ENCODE measurements at places on chromosomes 2 and 18.

DNA sequence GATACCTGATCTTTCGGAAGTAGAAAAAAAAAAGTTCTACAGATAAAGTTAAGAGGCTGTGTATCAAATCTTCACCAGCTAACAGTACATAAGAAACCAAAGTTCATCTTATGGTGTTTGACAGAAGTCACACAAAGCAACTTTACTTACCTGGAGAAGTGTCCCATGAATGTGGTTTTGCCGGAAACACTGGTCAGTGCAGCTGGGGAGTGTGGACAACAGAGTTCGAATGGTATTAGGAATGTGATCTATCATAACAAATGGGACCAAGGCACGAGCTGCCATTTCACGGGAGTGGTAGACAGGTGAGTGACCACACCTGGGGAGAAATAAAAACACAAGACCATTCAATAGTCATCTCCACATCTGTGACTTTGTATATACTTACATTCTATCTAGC, 171.4 kb upstream of the ZFP36L2 start:
- DNase-seq = no peak

DNA sequence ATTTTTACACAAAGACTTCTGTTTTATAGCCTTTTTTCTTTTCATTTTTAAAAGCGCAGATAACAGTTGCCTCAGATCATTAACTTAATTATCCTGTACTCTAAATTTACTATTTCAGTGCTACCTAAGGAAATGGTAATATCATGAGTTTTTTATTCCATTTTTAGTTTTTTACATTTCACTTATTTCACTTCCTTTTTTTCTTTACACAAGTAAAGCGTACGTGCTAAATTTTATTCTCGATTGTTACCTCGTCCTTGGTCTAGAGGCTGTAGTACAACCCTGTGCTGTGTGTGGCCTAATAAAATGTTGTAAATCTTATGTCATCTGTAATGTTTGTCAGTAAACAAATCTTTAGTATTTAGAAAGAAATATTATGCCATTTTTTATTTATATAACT, 49.2 kb downstream of the CRIM1 start:
- DNase-seq = no peak

DNA sequence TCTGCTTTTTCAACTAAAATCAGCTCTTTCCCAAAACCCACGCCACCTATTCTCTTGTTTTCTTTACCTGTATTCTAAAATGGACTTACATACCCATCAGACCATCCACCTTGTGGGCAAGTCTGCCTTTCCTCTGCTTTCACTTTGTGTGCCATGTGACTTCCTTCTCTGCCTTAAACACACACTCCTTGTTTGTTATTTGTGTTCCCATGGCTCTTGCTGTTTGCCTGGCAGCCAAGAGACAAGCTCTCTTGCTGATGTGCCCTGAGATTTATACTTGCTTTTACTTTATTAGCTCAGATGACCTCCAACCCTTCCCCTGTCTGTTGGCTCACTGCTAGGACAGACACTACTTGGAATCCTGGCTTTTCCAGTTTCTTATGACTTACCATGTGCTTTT, 309.7 kb upstream of the LRRTM4 start:
- DNase-seq = no peak

DNA sequence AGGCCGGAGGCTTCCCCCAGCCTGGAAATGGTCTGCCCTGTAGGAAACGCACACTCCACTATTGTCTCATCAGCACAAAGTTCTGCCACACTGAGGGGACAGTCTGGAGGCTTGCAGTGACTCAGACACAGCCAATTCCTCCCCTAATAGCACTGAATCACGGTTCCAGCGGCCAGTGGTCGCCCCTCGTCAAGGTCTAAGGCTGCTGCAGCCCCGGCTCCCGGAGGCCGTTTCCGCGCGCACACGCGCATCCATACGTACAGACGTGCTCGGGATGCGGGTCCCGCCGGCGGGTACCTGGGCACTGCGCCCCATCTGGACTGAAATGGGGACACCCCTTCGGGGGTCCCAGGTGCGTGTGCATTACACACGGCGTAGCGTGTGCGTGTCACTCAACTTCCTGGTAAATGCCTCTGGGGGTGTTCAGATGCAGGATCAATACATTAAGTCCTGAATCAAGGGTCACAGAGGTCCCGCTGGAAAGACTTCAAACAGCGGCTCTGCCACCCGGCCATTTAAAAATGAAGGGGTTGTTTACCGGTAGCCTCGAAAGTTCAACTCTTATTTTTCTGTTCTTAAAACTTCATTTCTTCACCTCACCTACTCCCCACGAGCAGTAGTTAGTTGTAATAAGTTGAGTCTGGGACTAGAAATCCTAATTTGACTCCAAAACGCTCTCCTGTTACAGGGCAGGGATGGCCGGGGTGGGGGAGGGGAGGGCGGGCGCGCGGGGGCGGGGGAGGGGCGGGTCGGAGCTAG, 572 bp upstream of the ZNF516 start:
- no peak for DNase-seq

DNA sequence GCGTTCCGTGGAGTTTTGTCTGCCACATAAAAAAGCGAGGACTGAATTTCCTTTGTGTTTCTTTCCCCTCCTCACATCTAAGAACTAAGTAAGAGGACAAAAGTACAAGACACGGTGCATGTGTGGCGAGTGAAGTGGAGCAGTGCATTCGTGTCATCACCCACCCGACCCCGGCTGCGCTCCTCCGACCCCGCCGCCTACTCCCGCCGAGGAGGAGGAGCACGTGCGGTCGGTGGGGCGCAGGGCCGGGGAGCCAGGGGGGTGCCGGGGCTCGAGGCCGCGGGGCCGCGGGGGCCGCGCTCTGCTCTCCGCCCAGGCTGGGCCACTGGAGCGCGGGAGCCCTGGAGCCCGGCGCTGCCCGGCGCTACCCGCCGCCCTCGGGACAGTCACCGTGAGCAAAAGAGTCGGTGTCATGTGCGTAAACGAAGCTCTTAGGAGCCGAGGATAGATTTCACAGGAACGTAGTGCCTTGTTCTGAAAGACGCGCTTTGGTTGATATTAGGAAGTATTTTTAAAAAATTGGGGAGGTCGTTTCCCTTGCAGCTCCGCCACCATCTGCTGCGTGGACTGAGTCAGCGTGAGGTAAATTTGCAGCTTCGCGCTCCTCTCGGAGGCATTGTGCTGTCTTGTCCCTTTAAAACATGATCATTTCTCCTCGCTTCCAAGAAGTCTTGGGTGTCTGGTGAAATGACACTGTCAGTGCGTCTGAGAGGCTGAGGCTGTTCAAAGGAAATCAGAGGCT, 11.0 kb downstream of the TBR1 start:
- DNase-seq = peak; percentile 81

GRCh38 chr2:50831676-50832075, 200.3 kb downstream of the NRXN1 start:
- DNase-seq = no peak

- no peak for DNase-seq
These were observed 57.7 kb upstream of the TFCP2L1 start for GRCh38 chr2:121342751-121343150.

DNA sequence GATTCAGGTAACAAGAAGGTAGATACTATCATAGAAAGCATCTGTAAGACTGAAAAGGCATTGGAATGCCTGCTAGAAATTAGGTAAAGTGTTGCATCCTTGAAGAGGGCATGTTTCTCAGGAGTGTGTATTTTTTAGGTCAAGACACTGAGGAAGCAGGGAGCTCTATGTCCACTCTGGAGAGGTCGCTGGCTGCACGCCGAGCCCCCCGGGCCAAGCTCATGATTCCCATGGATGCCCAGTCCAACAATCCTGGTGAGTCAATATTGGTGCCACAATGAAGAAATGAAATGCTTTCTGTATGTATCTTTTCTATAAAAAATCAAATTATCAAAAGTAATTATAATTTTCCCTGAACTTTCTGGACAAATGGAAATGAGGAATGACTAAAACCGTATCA, 756.7 kb downstream of the MBD2 start:
- no peak for DNase-seq

Measured in posterior cingulate gyrus (tissue), 11 donors.